ENCODE measurements at places on chromosomes 6 and 20. TPM values are rescaled to one million over a fixed set of nuclear protein-coding genes. Genes with fewer than 3 reads are reported as not detected.

The TPX2 gene
- 21.9 TPM for total RNA-seq

The PRR18 gene
- 0.22 TPM for total RNA-seq

The JARID2 gene
- total RNA-seq = 10.6 TPM

The ZBTB46 gene
- 20.7 TPM for total RNA-seq

The RNASET2 gene
- 20.4 TPM for total RNA-seq
